LHCN-M2 (cell line): ENCODE measurements at places on chromosomes 5 and 9. TPM values are rescaled to one million over a fixed set of nuclear protein-coding genes. Genes with fewer than 3 reads are reported as not detected.

The GHR gene
- 0.26 and 0.46 TPM in 2 replicates for total RNA-seq

The OCLN gene
- 0.06 TPM in 2 replicates for total RNA-seq

DNA sequence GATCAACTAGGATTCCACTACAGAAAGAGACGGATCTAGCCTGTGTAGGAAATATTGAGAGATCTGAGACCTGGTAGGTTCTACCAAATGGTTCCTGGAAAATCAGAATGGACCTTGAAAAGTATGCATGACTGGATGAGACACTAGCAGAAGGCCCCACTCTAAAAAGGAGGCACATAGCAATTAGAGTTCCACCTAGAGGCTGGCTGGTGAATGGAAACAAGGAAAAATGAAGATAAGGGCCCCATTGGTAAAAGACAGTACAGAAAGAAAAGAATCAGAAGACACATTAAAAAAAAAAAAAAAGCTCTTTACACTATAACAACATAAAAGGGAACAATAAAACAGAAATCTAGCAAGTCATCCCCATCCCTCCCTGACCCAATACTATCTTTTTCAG is 518.5 kb downstream of the NR2F1-AS1 start:
- peak; percentile 58 for DNase-seq

- DNase-seq: no peak
These were observed 992 bp downstream of the SPACA9 start for GRCh38 chr9:132879457-132880323.

The KDM3B gene
- 30.3 and 36.1 TPM in 2 replicates for total RNA-seq

DNA sequence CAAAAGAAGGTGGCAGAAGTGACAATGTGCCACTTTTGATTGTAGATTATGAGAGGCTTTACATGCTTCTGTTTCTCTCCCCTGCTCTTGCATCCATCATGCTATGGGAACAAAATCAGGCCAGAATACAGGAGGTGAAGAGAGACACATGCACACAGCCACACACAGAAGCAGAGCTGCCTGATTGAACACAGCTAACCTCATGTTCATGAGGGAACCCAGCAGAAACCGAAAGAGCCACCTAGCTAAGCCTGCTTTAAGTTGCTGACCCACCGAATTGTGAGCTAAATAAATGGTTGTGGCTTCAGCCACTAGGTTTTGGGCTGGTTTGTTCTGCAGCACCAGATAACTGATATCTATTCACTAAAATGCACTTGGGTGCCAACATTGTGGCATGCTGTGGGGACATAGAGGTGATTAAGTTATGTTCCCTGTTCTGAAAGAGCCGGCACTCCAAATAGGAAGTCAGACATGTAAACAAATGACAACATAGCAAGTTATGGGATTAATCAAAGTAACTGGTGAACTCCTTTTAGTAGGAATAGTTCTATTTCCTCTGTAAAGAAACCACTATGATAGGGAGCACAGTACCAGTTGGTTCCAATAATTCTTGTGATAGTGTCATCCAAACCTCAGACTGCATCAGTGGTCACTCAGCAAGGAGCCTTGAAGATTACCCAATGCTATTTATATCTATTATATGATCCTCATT is 93.6 kb upstream of the TNC start:
- DNase-seq: peak; percentile 92

DNA sequence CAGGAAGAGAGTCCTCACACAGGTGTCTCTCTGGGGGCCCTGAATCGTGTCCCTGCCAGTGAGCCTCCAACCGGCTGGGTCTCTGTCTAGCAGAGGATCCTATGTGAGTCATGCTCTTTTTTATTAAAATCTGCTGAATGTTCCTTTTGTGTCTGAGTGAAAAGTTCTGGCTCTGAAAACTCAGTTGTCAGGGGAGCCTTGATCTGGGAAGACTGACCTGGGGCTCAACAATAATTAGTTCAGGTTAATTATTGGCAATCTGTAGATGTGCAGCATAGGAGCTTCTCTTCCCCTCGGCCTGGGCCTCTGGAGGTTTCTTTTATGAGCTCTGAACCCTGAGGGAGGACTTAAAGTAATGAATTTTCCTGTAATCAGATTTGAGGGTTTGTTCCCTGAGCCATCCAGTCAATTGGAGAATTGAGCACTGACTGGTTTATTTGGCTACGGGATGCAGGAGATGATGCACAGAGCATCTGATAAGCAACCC is 45.2 kb downstream of the ALG2 start:
- DNase-seq: no peak

The KCTD16 gene
- total RNA-seq: 0.11 and 0.32 TPM in 2 replicates

The SOHLH1 gene
- total RNA-seq: not detected in 2 replicates

DNA sequence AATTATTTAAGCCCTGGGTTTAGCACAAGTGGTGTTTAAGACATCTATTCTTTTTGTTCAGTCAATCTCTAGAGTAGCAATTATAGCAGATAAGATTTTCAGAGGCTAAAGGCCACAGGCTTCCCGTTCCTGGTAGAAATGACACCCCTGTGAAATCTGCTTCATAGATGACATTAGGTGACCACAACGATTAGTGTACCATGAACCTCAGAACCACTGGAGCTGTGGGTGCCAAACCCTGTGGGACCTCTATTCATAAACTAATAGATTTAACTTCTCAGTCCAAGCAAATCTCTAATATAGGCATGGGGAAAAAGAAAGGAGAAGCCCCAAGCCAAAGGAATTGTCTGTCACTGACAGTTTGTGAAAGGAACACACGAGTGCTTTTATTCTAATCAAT is 207.4 kb downstream of the ARRDC3 start:
- no peak for DNase-seq

DNA sequence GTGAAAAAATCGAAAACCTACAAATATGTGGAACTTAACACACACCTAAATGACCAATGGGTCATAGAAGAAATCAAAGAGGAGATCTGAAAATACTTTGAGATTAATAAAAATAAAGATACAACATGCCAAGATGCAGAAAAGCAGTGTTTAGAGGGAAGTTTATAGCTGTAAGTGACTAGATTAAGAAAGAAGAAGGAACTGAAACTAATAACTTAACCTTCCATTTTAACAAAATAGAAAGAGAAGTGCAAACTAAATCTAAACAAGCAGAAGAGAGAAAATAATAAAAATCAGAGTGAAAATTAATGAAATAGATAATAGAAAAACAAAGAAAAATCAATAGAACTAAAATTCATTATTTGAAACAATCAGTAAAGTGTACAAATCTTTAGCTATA is 103.0 kb upstream of the MAMDC2 start:
- DNase-seq: no peak

GRCh38 chr9:88651682-88652633 is 117.0 kb downstream of the NXNL2 start:
- peak; percentile 97 for DNase-seq

GRCh38 chr5:30523061-30523460 is 670.4 kb upstream of the CDH6 start:
- DNase-seq: no peak

The SARDH gene
- 52.5 and 54.8 TPM in 2 replicates for total RNA-seq

The SLC25A48 gene
- not detected in 2 replicates for total RNA-seq

The BARHL1 gene
- total RNA-seq: not detected in 2 replicates

The ALDH1A1 gene
- 155 and 163 TPM in 2 replicates for total RNA-seq

- DNase-seq: peak; percentile 1
These were observed 243.0 kb downstream of the CDH10 start for GRCh38 chr5:24401773-24402172.

The ADAMTS2 gene
- total RNA-seq: 20.7 and 24.1 TPM in 2 replicates

- no peak for DNase-seq
These were observed 80.0 kb downstream of the AMBP start for GRCh38 chr9:113998114-113998513.

- no peak for DNase-seq
These were observed 189.5 kb downstream of the BRINP1 start for GRCh38 chr9:119179701-119180100.

DNA sequence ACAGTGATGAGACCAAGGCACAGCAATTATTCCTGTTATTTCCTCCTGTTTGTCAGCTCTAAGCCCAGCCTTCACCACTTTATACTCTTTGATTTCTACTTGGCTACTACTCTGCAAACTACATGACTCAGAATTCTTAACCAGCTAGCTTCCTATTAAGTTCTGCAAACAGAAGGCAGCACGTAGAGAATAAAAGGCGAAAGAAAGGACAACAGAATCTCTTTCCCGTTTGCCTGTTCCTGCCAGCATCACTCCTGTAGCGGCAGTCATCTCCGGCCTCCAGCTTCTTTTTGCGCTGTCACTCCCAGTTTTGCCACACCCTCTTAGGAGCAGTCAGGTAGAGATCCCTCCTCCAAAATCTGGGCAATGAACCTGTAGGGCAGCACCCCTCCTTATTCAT is 29.9 kb downstream of the DPYSL3 start:
- DNase-seq: no peak

DNA sequence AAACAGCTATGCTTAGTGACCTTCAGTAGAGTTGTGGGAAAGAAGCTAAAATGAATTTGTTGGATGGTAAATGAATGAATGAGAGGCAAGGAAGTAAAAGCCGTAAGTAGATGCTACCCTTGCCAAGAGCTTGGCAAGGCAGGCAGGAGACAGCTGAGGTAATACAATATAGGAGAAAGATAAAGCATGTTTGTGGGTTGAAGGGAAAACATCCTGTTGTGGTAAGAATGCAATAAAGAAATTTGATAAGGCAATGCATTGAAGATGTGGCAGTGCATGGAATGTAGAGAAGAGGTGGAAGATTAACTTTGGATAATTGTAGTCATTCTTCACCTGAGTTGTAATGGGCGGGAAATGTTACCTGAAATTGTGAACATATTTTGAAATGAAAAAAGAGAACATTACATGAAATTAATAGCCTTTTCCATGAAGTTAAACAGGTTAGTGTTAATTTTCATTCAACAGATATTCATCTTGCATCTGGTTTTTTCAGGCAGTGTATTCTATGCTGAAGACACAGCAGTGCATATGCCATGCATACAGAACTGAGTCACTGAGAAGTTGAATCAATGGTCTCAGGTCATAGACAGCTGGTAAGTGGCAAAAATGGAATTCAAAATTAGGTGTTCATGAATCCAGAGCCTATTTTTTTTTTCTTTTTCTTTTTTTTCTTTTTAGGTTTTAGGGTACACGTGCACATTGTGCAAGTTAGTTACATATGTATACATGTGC is 43.4 kb upstream of the SPINK5 start:
- no peak for DNase-seq

GRCh38 chr5:20109326-20109725 is 121.3 kb upstream of the CDH18 start:
- no peak for DNase-seq

- DNase-seq: no peak
These were observed 56.4 kb upstream of the ISL1 start for GRCh38 chr5:51326844-51327243.

The WDR31 gene
- total RNA-seq: 0.51 and 0.69 TPM in 2 replicates

GRCh38 chr5:149370878-149371277 is 8.2 kb downstream of the IL17B start:
- DNase-seq: no peak

The ISL1 gene
- total RNA-seq: not detected in 2 replicates

DNA sequence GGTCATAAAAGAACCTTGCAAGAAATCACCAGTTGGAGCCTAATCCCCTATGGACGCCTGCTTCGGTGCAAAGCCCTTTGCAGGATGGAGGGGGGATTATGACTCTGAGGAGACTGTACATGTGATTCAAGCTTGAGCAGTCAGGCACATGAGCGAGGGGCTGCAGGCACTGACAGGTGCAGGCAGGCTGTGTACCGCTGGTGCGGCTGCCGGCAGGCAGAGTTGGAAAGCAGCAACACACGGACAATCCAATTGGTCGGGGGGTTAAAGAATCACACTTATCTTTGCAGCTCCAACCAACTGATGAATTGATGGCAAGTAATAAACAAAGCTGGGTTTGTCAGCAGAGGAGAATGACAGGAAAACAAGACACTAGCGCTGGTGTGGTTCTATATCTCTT is 5.7 kb downstream of the WHRN start:
- DNase-seq: no peak

DNA sequence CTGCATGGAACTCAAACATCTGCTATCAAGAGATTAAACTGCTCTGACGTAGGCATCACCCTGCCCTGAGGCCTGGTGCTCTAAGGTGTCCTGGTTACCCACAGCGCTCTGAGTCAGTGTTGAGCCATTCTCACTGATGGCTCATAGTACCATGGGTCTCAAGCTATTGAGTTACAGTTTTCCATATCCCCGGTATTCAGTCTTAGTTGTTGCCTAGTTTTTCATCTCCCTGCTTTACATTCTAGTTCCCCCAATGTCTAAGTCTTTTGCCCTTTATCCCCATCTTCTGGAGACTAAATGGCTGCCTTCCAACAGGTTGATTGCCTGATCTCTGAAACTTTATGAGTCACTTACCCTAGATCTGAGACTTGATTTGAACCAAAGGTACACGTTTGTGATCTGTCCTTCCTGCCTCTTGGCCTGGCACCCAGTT is 161.2 kb upstream of the PTGER4 start:
- DNase-seq: peak; percentile 91

The PCDHGC3 gene
- 96.0 and 98.3 TPM in 2 replicates for total RNA-seq

DNA sequence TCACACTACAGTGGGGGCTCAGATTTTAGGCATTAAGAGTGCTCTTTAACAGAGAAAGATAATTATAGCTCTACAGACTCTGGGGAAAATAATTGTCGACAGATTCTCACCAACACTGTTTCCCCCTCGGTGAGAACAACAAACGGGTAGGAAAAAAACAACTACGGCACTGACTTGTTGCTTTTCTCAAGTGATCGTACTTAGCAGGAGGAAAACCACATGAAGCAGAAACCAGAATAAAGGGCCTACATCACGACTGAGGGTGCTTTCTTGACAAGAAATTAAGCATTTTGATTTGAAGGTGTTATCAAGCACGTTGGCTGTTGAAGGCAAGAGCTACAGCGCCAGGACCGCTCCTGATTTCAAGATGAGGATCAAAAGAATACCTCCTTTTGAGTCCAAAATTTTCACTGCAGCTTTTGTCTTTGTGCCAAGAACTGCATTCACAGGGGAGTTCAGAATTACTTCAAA is 27.2 kb upstream of the CER1 start:
- no peak for DNase-seq

DNA sequence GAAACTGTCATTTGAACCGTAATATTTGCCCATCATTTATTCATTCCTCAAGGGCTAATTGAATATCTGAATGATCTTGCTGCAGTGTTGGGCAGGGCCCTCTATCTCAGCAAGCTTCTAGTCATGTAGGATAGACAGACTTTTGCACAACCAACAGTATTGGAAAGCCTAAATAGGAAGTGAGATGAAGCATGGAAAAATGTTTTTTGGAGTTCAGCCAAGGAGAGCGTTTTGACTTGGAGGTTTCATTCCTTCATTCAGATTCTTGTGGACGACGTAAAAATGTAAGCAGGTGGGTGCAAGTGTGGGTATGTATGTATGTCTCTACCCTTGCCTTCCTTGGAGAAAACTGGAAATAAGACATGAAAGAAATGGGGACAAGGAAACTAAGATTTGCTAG is 15.5 kb downstream of the DAPK1 start:
- no peak for DNase-seq
